Right ventricle myocardium superior (tissue), 1 donor: ENCODE measurements at places on chromosomes 4 and X. TPM values are rescaled to one million over a fixed set of nuclear protein-coding genes. Genes with fewer than 3 reads are reported as not detected.

Gene CTBP1
- 133 TPM for total RNA-seq

Gene NDUFC1
- total RNA-seq = 225 TPM

Gene GLRA2
- total RNA-seq = not detected

Gene EPHA5
- 0.13 TPM for total RNA-seq

Gene NR3C2
- 24.7 TPM for total RNA-seq

Gene GC
- 0.24 TPM for total RNA-seq

Gene PRRG1
- 14.5 TPM for total RNA-seq

Gene ASIC5
- not detected for total RNA-seq

Gene SERPINA7
- total RNA-seq = not detected

Gene SH3D19
- 96.7 TPM for total RNA-seq

Gene IQSEC2
- total RNA-seq = 10.5 TPM

Gene DKK2
- 0.75 TPM for total RNA-seq

Gene MAGEA9B
- not detected for total RNA-seq

Gene LRCH2
- total RNA-seq = 1.0 TPM

Gene PDCL2
- not detected for total RNA-seq

Gene AMOT
- total RNA-seq = 8.6 TPM

Gene MTTP
- total RNA-seq = 3.3 TPM

Gene SPON2
- total RNA-seq = 15.6 TPM

Gene SCML2
- total RNA-seq = 1.2 TPM

Gene FRMD7
- total RNA-seq = not detected

Gene HHIP
- total RNA-seq = not detected

Gene MAP9
- total RNA-seq = 5.3 TPM

Gene SRPX
- 36.1 TPM for total RNA-seq

Gene MAGEC1
- not detected for total RNA-seq

Gene GYG2
- total RNA-seq = 1.3 TPM

Gene F9
- not detected for total RNA-seq
